Hepatocyte (in vitro differentiated cells): ENCODE measurements at places on chromosomes 16 and 17. TPM values are rescaled to one million over a fixed set of nuclear protein-coding genes. Genes with fewer than 3 reads are reported as not detected.

DNA sequence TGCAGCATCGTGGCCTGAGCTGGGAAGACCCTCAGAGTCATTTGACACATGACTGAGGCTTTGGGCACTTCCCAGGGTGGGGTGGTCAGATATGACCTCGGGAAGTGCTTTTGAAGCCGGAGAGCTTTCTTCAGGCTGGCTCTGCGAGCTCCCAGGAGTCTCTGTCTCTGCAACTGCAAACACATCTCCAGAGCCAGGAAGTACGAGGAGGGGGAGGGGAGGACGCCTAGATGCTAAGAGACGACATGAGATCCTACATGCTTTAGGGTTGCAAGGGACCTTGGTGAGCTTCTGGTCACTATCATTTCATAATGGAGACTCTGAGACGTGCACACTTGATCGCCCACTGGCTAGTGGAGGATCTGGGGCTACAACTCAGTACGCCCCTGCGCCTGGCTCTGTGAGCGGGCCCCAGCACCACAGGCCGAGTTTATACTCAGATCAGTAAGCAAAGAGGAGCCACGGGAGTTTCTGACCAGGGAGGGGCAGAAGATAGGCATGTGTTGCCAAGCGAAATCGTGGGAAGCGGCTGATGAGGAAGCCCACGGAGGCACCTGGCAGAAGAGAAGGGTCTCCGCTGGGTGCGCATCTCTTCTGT, 527 bp upstream of the MGAT5B start:
- DNase-seq = peak; percentile 58

DNA sequence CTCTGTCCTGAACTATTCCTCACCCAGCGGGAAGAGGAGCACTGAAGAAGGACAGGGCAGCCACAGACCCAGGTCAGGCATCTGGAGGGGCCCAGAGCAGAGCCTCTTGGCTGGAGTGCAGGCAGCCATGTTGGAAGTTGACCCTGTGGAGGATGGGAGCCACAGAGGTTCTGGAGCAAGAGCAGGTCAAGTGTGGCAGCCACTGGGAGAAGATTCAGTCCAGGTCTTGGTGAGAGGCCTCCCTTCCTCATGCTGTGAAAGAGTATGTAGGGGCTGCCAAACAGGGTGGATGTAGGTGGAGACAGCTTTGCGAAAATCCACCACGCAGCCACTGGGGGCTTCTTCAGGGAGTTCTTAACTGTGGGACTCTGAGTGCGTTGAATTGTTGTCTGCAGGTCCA, 590 bp upstream of the CD79B start:
- no peak for DNase-seq

- DNase-seq = no peak
These were observed 138.5 kb downstream of the DNAH9 start for GRCh38 chr17:11736613-11737312.

DNA sequence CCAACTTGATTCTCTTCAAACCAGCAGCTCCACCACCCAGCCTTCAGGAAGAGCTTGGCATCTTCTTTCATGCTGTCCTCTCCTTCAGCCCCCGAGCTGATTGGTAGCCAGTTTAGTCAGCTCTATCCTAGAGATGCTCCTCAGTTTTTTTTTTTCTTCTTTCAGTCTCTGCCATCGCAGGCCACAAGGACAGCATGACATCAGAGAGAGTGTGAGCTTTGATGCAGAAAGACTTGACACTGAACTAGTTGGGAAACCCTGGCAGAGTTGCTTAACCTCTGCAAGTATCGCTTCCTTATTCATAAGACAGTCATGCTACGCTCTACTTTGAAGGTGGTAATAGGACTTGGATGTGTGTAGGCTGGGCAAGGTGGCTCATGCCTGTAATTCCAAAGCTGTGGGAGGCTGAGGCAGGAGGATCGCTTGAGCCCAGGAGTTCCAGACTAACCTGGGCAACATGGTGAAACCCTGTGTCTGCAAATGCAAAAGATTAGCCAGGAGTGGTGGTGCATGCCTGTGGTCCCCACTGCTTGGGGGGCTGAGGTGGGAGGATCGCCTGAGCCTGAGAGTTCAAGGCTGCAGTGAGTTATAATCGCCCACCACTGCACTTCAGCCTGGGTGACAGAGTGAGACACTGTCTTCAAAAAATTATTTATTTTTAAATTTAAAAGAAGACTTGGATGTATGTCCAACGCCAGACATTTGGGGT, 2.6 kb downstream of the CD300LB start:
- no peak for DNase-seq

Gene ELMO3
- 18.5 and 18.7 TPM in 2 replicates for total RNA-seq

DNA sequence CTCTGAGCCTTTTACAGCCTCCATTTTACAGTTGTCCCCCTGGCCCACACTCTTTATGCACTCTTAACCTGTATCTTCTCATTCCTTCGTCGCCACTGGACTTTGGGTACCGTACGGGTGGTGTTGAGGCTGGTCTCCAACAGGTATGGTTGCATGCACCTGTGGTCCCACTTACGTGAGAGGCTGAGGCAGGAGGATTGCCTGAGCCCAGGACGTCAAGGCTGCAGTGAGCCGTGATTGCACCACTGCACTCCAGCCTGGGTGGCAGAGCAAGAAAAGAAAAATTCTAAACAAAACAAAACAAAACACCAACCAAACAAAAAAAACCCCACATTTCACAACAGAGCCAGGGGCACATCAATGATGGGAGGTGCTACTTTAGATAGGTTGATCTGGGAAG, 14.4 kb upstream of the TMEM98 start:
- no peak for DNase-seq

- peak; percentile 81 for DNase-seq
These were observed 355.3 kb downstream of the TOX3 start for GRCh38 chr16:52191531-52192134.

DNA sequence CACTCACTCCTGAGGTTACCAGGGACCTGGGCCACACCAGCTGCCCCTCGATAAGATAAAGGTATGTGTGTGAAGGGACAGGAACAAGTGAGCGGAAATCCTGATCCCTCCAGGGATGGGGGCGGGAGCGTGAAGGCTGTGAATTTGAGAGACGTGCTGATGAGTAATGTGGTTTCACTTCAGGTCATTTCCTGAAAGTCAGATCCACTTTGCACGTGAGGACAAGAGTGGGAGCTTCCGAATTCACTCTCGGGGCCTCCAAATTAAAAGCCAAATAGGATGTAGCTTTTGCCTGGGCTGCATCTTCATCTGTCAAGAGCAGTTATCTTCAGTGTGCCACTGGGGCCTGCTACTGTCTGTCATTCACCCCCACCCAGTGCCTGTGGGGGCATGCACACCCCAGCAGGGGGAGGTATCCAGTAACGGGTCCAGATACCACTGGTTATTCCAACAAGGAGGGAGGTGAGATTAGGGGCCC, 87.4 kb upstream of the LHX1 start:
- DNase-seq = no peak

DNA sequence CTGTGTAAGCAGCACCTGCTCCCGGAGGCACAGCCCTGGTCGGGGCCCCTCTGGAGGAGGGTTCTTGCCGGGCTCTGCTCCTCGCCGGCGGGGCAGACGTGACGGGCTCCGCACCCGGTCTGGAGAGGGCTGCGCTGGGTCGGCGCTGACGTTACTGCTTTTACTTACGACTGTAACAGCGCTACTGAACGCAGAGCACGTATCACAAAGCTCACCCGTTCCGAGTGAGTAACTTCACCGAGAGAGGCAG, 1.3 kb upstream of the RAB40C start:
- DNase-seq = peak; percentile 82

DNA sequence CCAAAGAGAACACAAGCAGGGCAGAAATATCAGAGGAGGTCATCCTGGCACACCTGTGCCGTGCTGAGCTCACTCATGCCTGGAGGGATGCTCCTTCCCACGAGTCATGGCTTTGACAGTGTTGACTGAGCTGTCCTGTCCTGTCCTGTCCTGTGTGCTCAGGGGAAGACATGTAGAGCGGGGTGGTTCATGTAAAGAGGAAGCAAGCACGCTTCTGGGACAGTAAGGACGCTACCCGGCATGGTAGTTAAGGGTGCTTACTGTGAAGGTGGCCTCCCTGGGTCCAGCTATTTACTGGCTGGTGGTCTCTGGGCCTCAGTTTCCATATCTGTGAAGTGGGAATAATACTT, 398 bp downstream of the LGALS9 start:
- DNase-seq = no peak

GRCh38 chr16:84836967-84837366, 17.2 kb downstream of the CRISPLD2 start:
- DNase-seq = no peak

DNA sequence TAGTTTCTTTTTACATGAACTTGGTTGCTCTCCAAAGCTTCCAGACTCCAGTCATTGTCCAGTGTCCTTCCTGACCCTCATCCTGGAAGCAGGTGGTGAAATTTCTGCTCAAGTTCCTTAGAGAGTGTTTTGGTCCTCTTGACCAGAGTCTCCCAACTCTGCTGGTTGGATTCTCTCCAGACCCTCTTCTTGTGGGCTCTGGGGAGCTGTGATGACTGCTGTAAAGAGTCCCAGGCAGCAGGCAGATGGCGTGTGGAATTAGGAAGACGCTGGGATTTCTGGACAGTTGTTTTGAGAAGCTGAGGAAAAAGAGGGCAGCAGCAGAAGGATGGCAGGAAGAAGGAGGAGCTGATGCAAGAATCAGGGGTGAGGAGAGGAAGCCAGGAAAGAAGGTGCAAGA, 1.6 kb upstream of the SEZ6 start:
- no peak for DNase-seq

- no peak for DNase-seq
These were observed 29.0 kb downstream of the IRF8 start for GRCh38 chr16:85927959-85928358.

GRCh38 chr17:32773856-32774694, 102.8 kb downstream of the MYO1D start:
- no peak for DNase-seq

DNA sequence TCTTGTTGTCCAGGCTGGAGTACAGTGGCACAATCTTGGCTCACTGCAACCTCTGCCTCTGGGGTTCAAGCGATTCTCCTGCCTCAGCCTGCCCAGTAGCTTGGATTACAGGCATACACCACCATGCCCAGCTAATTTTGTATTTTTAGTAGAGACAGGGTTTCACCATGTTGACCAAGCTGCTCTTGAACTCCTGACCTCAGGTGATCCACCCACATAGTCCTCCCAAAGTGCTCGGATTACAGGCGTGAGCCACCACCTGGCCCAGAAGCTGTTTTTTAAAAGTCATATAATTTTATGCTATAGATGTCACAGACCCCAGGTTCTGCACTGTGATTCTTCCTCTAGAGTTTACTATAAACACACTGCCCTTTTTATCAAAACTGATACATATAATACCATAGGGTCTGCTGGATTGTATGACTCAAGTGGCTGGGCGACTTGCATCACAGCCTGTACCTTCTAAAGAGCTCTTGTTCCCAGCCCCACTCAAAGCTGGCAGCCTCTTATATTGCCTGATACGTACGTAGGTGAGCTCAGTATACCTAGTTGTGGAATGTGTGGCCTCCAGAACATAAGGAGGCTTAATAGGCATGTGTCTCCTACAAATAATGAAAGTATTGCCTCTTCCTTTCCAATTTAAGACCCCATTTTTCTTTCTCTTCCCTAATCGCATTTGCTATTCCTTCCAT, 295.8 kb downstream of the ZFHX3 start:
- DNase-seq = no peak

GRCh38 chr16:17817260-17817659, 346.5 kb upstream of the XYLT1 start:
- no peak for DNase-seq

GRCh38 chr16:71536752-71537499, 10.7 kb downstream of the CHST4 start:
- no peak for DNase-seq

Gene PRR11
- total RNA-seq = 3.2 and 3.6 TPM in 2 replicates

DNA sequence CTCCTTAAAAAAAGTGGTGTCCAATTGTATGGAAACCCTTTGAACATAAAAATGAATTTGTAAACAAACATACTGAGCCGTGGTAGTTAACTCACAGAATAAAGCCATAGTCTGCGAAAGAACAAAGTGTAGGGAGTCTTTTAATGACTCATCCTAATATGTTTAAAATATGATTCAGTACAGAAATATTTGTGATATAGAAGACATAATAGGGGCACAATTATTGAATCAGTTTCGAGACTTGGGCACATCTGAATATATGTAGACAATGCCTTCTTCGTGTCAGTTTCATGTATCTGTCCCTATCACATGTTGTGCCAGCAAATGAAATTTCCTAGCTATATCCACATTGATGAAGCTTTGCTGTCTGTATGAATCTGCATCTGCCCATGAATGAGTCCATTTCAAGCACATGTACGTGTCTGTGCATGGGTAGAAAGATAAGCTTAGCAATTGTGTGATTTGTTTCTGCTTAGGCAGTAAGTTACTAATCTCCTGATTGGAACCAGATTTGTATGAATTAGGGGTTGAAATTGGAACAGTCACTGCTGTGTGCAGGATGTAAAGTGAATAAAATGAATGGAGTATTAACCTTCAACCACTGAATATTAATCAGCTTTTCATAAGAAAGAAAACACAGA, 112.5 kb upstream of the SOX9 start:
- DNase-seq = no peak

Gene PPP1R27
- total RNA-seq = not detected in 2 replicates
